ENCODE measurements at places on chromosomes 12 and 14.

GRCh38 chr14:88008039-88008742, 3.3 kb downstream of the GPR65 start:
- no peak for DNase-seq

GRCh38 chr12:76337583-76337982, 10.6 kb downstream of the BBS10 start:
- DNase-seq: no peak

DNA sequence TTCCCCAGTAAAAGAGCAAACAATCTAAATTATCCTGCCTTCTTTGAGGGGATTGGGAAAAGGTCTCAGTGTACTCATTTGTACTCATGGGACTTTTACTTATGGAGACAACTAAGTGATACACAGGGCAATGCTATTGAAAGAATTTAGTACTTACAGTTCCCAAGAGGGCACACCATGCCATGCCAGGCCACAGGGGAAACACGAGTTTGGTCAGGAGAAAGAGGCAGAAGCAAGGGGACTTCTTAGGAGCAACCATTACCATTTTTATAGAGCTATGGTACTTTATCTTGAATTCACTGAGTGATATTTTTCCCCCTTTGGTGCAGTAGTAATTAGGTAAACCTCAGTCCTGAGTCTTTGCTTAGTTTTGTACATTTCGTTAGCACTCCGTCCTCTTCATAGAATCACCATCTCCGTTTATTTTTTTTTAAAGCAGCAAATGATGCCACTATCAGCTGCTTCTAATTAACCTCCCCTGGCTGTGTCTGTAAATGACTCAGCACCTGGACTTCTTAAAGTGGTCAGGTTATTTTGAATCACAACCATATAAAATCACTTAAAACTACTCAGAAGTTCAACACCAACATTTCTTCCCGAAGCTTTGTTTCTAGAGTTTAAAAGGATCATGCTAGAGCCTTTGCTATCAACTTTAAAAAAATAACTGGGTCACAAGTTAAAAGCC, 5.9 kb upstream of the WASHC3 start:
- DNase-seq: no peak

- DNase-seq: no peak
Observed at GRCh38 chr12:16520328-16520727, 85.6 kb downstream of the LMO3 start.

- peak; percentile 72 for DNase-seq
Observed at GRCh38 chr12:22333186-22333712, 1.3 kb downstream of the ST8SIA1 start.

- no peak for DNase-seq
Observed at GRCh38 chr12:124441443-124442194, 125.8 kb downstream of the NCOR2 start.

GRCh38 chr12:14710632-14711320, 14.4 kb upstream of the GUCY2C start:
- no peak for DNase-seq

- no peak for DNase-seq
Observed at GRCh38 chr12:11763760-11764520, 114.5 kb downstream of the ETV6 start.

GRCh38 chr12:89840162-89840922, 131.7 kb upstream of the ATP2B1 start:
- no peak for DNase-seq

GRCh38 chr12:83106873-83107272, 420.2 kb downstream of the TMTC2 start:
- no peak for DNase-seq

DNA sequence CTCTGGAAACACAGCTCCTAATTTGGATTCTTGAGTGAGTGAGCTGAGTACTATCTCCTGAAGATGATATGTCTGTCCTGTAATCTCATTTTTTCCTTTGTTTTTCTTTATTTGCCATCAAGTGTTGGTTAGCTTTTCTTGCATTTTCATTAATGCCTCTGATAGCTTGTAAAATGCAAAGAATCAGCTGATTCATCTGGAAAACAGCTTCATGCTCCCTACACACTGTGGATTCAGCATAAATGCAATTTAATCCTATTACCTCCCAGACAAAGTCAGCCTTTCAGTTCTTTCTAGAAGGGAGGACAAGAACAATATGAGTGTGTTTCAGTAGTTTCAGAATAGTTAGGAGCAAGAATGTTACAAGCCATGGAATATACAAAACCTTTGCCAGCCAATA, 79.4 kb downstream of the DACT1 start:
- DNase-seq: no peak

DNA sequence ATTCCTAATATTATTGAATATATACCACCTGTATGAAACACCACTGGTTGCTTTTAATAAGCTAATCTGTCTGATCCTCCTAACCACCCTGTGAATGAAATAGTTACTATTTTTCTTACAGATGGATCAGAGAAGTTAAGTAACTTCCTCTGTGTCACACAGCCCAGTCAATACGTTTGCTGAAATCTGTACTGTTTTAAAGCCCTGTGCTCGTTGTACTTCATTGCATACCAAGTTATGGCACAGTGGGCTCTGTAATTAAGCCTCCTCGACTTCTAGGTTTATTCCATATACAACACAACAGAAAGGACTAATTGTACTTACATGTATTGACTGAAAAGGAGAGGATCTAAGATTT, 137.9 kb downstream of the TPH2 start:
- DNase-seq: no peak

GRCh38 chr12:129961856-129962255, 58.0 kb upstream of the TMEM132D start:
- no peak for DNase-seq

DNA sequence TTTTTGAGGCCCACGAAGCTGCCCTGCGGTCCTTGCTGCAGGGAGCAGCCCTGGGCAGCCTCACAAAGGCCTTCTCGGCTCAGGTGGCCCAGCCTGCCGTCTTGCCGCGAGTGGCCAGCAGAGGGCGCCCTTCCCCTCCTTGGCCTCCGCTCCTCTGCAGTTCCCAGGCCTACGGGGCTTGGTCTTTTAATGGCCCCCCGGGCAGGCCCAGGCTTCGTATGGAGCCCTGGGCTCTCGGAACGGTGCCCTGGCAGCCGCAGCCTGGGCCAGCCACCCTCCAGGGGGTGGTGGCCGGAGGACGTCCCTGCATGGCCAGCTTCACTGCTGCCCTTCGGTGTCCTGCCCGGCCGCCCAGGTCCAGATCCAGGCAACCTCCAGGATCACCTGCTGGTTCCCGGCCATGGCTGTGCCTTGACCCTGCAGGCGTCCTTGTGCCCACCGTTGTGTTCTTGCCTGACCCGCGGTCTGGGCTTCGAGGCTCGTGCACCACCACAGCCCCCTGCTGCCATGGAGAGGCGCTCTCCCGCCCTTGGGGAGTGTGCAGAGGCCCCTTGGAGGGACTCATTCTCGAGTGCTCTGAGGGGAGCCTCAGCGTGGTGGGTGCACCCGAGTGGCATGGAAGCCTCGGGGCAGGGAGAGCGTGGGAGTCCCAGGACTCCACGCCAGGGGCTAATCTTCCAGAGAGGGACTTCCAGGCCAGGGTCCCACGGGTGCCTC, 9.4 kb downstream of the ASPG start:
- DNase-seq: peak; percentile 47

GRCh38 chr12:124637581-124637981, 70.2 kb upstream of the NCOR2 start:
- no peak for DNase-seq

- no peak for DNase-seq
Observed at GRCh38 chr12:131049549-131050339, 96.0 kb downstream of the ADGRD1 start.

DNA sequence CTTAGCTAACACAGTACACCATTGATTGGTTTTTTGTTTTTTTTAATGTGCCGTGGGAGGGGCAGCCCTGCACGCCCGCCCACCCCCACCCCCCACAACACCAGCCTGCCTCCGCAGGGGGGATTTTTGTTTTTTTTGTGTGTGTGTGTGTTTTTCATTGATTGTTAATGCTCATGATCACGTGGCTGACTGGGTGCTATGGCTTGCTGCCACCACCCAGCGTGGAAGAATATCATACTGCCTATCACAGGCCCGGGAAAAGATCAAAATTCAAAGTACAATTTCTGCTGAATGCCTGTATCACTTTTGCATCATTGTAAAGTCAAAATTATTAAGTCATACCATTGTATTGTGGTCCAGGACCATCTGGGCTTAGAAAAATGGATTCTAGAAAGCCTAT, 8.3 kb downstream of the RESF1 start:
- DNase-seq: no peak

DNA sequence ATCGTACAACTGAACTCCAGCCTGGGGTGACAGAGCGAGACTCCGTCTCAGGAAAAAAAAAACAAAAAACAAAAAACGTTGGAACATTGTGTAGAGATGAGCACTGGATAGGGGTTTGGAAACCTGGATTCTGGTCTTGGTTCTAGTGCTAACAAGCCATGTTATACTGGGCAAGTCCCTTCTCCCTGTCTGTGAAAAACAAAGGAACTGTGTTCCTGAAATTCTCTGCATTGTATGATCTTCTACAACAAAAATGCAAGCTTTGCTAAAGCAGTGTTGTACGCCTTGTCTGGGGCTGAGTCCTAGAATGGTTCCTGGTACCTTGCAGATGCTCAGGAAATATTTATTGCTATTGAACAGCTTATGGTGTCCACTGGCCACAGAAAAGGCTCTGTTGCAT, 13.4 kb downstream of the GPRC5D start:
- DNase-seq: no peak

- no peak for DNase-seq
Observed at GRCh38 chr14:55846826-55847446, 266.9 kb downstream of the KTN1 start.

DNA sequence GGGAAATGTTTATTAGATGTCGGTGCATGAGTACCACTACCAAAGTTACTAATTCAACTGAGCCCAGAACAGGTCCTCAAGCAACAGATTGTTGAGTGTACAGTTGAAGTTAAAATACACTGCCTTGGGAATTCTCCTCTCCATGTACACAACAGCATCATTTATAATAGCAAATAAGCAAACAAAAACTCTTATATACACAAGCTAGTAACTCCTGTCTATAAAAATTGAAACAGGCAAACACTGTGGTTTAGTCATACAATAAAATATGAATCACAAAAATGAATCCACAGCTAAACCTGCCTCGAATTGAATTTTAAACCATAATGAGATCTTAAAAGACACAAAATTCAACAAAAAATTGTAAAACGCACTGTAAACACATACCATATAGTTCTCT, 681.1 kb downstream of the C12orf50 start:
- no peak for DNase-seq
